ENCODE measurements at places on chromosomes 7 and 10.

- no peak for DNase-seq
Observed at GRCh38 chr10:18419945-18420344, 231.4 kb downstream of the NSUN6 start.

DNA sequence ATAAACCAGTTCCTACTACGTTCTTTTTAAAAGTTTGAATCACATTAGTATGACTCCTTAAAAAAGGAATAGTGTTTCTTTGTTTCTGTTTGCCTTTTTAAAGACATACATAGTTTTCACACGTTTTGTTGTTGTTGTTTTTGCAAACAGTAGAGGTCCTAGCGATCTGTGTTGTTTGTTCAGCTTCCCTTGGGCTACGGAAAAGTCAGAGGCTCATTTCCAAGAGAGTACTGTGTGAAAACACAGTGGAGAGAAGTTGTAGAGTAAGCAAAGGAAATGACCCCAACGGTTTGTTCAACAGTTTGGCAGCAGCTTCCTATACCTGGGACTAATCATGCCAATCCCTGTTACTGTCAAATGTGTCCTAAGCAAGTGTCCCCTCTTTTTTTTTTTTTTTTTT lies 87.1 kb upstream of the STEAP1 start:
- no peak for DNase-seq

- no peak for DNase-seq
Observed at GRCh38 chr10:71635251-71635866, 84.2 kb downstream of the C10orf105 start.

DNA sequence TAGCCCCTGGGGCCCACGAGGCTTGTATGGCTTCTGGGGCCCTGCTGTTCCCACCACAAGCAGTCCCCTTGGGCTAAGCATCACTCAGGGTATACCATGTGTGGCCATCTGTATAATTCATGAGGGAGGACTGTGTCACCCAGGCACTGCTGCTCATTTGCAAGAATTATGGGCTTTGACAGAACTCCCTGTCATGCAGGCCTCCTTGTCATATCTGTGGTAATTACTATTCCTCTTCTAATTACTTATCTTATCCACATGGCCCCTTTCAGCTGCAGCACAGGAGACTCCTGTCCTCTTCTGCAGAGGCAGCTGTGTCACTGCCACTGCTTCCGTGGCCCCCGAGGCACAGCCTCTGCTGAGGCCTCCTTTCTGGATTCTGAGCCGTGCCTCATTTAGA lies 46.3 kb downstream of the LRMDA start:
- no peak for DNase-seq

GRCh38 chr10:79052291-79053080 lies 16.3 kb upstream of the ZMIZ1 start:
- no peak for DNase-seq

DNA sequence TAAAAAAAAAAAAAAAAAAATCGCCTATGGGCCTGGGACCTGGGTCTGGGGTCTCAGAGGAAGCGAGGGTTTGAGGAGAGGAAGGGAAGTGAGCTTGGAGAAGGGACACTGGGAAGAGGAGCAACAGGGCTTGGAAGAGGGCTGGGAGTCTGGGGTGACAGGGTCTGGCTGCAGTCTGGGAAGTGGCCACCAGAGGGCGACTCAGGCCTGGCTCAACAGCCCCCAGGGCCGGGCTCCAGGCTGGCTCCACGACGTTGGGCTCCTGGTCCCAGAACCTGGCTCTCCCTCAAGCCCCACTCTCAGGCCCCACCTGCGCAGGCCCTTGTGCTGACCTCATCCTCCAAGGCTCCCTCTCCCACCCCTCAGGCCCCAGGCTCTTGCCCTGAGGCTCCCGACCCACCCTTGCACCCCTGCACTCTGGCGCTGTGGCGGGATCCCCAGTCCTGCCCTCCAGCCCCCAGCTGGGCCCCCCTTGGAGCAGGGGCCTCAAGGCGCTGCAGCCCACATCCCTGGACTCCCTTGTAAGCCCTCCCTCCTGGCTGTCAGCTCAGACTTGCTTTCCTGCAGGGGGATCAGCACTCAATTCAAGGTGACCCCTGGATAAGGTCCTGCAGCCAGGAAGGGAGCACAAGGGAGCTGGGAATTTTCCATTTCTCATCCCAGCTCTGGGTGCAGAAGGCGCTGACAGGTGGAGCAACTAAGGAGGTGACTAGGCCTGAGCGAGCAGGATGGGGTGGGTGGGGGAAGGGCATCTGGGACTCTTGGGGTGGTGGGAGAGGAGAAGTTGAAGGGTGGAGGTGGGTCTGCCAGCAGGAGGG lies 5.4 kb upstream of the SPACDR start:
- DNase-seq: peak; percentile 79

- DNase-seq: peak; percentile 76
Observed at GRCh38 chr10:70354556-70354955, 27.9 kb downstream of the LRRC20 start.

- no peak for DNase-seq
Observed at GRCh38 chr10:101286248-101287046, 57.2 kb upstream of the LBX1 start.

DNA sequence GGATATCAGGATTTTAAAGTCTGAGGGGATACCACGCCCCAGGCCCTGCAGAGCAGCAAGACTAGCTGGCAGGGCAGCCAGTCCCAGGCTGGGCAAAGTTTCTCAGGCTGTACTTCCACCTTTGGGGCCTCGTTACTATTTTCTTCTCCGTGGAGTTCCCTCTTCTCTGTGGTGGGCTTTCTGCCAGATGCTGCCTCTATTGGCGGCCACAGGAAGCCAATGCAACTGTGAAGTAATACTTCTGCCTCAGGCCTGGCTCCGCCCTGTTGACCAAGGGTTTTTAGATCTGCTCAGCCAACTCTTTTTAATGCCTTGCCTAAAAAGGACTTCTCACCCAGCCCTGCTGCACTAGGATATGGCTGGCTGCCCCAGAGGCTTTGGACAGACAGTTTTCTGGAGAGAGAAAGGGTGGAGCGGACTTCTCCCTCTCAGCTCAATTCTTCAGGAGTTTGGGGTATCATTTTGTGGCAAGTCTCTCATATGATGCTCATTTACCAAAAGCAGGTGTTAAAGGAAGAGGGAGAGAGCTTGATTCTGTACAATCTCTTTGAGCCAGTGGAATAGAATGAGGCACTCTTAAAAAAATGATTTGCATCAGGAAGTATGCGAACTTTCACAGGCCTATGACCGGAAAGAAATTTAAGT lies 67.4 kb downstream of the HHEX start:
- DNase-seq: peak; percentile 80

GRCh38 chr7:101017064-101017777 lies 2.7 kb upstream of the MUC17 start:
- peak; percentile 1 for DNase-seq

DNA sequence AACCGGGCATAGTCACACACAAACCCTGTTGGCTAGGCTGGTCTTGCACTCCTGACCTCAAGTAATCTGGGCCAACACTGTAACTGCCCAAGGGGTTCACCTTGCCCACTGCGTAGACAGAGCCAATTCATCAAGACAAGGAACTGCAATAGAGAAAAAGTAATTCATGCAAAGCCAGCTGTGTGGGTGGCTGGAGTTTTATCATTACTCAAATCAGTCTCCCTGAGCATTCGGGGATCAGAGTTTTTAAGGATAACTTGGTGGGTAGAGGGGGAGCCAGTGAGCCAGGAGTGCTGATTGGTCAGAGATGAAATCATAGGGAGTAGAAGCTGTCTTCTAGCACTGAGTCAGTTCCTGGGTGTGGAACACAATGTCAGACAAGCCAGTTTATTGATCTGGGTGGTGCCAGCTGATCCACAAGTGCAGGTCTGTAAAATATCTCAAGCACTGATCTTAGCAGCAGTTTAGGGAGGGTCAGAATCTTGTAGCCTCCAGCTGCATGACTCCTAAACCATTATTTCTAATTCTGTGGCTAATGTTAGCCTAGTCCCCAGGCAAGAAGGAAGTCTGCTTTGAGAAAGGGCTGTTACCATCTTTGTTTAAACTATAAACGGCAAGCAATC lies 15.6 kb upstream of the FXYD4 start:
- peak; percentile 16 for DNase-seq

DNA sequence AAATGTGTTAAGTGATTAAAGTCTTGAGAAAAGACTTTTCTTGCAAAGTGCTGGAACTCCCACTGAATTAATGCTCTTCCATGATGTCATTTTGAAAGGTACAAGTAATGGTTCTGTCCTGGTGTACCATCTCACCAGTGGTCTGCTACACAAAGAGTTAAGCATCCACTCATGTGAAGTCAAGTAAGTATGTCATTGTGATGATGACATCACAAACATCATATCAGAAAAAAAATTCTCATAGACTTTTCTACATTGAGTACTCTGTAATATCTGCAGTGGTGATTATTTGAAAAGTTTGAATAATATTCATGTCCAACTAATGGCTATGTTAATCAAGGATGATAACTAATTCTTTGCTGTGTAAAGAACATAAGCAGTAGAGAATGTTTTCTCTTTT lies 22.6 kb downstream of the WDR11 start:
- no peak for DNase-seq

DNA sequence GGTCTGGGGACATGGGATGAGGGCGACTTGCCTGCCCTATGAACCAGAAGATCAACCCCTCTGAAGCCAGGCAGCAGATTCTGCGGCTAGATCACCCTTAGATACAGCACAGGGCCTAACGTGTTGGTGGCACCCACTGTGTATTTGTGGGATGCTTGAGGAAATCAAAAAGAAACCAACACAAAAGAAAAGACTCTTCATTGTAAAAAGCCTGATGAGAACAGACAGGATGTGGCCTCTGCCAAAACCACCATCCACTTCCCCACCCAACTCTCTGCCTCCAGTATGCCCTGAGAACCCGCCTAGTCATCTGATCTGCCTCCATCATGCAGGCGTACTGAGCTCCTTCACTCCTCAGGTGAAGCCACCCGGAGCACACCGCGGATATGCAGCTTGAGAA lies 97.2 kb upstream of the INSYN2A start:
- DNase-seq: no peak

GRCh38 chr7:69981646-69982045 lies 383.4 kb downstream of the AUTS2 start:
- DNase-seq: no peak

GRCh38 chr7:13042605-13043236 lies 355.3 kb downstream of the ARL4A start:
- DNase-seq: no peak

- DNase-seq: no peak
Observed at GRCh38 chr7:27093184-27093895, 2.5 kb downstream of the HOXA1 start.

GRCh38 chr10:124612611-124613498 lies 131.3 kb downstream of the FAM53B start:
- no peak for DNase-seq

Measured in pons (tissue), 1 donor.